ENCODE measurements at places on chromosomes 1 and 21.

GRCh38 chr1:6052543-6053205, 7.0 kb downstream of the KCNAB2 start:
- H3K27ac ChIP-seq: no peak overlapping the region
- no peaks in the 10 kb centered on the region for H3K4me1 ChIP-seq
- no peaks in the 10 kb centered on the region for H3K36me3 ChIP-seq
- H3K4me3 ChIP-seq: no peak overlapping the region
- no peak for DNase-seq

- no peak overlapping the region for H3K27ac ChIP-seq
- no peaks in the 10 kb centered on the region for H3K27me3 ChIP-seq
- H3K4me1 ChIP-seq: peaks cover 23% of the 10 kb centered on the region
Observed at GRCh38 chr21:39079617-39080016, 103.6 kb downstream of the PSMG1 start.

DNA sequence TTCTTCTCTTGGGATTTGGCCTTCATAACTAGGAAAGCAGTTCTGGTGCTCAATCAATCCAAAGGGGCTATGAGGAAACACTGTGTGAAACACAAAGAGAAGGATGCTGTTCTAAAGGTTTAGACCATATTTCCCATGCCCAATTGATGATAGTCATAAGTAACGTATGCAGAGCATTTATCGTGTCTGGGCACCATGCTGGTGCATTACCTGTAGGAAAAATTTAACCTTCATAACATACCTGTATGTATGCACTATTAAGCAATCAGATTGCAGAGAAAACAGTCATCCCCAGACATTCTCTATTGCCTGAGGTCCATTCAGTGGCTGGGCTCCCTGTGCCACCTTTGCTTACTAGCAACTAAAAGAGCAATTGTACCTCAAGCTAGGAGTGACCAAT, 381.4 kb downstream of the PLPP3 start:
- no peak for DNase-seq
- no peak overlapping the region for H3K27ac ChIP-seq
- H3K27me3 ChIP-seq: no peaks in the 10 kb centered on the region
- no peaks in the 10 kb centered on the region for H3K36me3 ChIP-seq
- H3K4me1 ChIP-seq: no peaks in the 10 kb centered on the region

GRCh38 chr1:27519331-27520258, 29.6 kb upstream of the WASF2 start:
- H3K4me3 ChIP-seq: no peak overlapping the region
- no peaks in the 10 kb centered on the region for H3K36me3 ChIP-seq
- no peaks in the 10 kb centered on the region for H3K27me3 ChIP-seq

DNA sequence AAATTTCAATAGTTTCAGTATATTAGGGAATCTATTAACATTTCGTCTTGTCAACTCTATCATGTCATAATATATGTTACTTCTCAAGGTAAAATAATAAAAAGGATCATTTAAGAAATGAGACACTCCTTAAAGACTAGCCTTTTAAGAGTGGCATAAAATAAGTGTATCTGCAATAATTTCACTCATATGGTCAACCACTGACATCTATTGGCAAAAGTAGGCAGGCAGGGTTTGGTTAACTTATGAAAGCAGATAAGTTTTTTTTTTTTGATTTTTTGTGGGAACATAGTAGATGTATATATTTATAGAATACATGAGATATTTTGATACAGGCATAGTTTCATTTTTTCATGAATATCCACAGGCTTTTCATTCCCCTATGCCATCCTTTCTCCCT, 5.5 kb upstream of the RGS21 start:
- no peaks in the 10 kb centered on the region for H3K27me3 ChIP-seq
- no peaks in the 10 kb centered on the region for H3K36me3 ChIP-seq
- no peaks in the 10 kb centered on the region for H3K4me1 ChIP-seq
- H3K4me3 ChIP-seq: no peak overlapping the region

DNA sequence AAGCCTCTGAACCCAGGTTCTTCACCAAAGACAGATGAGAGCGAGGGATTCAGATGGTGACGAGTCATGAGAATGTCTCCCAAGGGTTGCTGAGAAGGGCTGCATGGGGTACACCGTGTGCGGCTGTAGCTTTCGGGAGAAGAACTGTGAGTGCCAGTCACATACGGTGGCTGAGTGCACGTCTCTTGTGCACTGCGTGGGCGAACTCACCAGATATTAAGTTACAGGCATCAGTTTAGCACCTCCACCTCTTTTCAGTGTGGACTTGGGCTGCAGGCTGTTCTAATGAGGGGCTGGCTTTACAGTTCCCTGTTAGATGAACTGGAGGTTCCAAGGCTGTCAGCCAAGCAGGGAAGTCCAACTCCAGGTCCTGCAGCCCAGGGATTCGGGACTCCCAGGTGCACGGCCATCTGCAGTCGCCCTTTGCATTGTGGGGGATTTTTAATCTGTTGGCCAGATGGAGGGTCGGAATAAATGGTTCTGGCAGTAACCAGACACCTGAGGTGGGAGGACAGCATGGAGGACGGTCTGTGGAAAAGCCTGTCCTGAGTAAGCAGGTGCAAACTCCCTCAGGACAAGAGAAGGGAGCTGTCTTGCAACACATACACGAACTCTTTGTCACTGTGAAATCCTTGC, 26.5 kb upstream of the AVPR1B start:
- no peak overlapping the region for H3K27ac ChIP-seq
- H3K36me3 ChIP-seq: no peaks in the 10 kb centered on the region
- H3K4me3 ChIP-seq: no peak overlapping the region
- DNase-seq: no peak

DNA sequence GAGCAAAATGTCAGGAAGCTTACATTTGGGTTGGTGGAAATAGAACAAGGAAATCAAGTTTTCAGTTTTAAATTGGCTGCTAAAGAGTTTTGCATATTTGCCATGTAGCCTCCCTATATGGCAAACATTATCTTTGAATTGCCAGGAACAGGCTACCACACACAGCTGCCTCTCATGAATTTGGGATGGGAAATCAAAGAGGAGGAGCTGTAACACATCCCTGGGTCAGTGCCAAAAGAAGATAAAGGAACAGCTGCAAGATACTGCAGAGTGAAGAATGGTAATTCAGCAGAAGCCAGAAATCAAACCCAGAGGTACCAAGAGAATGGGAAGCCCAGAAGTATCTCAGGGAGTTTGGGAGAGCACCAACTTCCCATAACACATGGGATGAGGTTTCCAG, 18.6 kb upstream of the RASAL2 start:
- no peak for DNase-seq
- H3K4me1 ChIP-seq: no peaks in the 10 kb centered on the region
- no peak overlapping the region for H3K27ac ChIP-seq

- H3K4me3 ChIP-seq: no peak overlapping the region
- no peak overlapping the region for H3K27ac ChIP-seq
- peaks cover 28% of the 10 kb centered on the region for H3K4me1 ChIP-seq
- DNase-seq: no peak
Observed at GRCh38 chr1:30969903-30970302, 61.3 kb upstream of the SDC3 start.

- peaks cover 20% of the 10 kb centered on the region for H3K4me1 ChIP-seq
- no peaks in the 10 kb centered on the region for H3K27me3 ChIP-seq
- H3K36me3 ChIP-seq: no peaks in the 10 kb centered on the region
- H3K4me3 ChIP-seq: no peak overlapping the region
- no peak for DNase-seq
- peak overlapping the region; percentile 48 for H3K27ac ChIP-seq
Observed at GRCh38 chr1:82227306-82228095, 426.8 kb downstream of the ADGRL2 start.

GRCh38 chr1:87132284-87132870, 196.3 kb upstream of the LMO4 start:
- H3K27me3 ChIP-seq: no peaks in the 10 kb centered on the region
- peaks cover 7% of the 10 kb centered on the region for H3K4me1 ChIP-seq
- no peak for DNase-seq
- peak overlapping the region; percentile 15 for H3K27ac ChIP-seq
- no peaks in the 10 kb centered on the region for H3K36me3 ChIP-seq

DNA sequence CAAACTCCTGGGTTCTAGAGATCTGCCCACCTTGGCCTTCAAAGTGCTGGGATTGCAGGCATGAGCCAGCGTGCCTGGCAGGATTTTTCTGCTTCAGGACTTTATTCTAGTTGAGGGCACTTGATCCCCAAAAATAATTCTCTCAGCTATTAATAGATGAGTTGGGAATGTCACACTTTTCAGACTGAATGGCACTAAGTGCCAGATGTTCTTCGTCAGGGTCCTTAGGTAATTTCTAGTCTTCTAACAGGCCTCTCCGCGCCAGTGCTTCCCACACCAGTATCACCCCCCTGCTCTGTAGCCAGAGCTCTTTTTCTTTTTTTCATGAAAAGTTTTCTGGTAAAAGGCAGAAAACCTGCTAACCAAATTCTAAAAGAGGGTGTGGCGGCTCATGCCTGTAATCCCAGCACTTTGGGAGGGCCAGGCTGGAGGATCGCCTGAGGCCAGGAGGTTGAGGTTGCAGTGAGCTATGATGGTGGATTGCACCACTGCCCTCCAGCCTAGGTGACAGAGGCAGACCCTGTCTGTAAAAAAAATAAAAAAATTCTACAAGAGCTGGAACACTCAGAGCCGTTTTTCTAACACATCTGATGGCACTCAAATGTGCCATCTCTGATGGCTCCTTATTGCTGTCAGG, 6.1 kb upstream of the SARS1 start:
- H3K4me1 ChIP-seq: no peaks in the 10 kb centered on the region
- H3K4me3 ChIP-seq: no peak overlapping the region
- H3K27ac ChIP-seq: no peak overlapping the region
- DNase-seq: no peak
- no peaks in the 10 kb centered on the region for H3K27me3 ChIP-seq

- H3K4me1 ChIP-seq: peaks cover 16% of the 10 kb centered on the region
- peak within 1 kb of the TSS; percentile 43 for H3K4me3 ChIP-seq
- peaks cover 16% of the 10 kb centered on the region for H3K27me3 ChIP-seq
- H3K36me3 ChIP-seq: no peaks in the 10 kb centered on the region
- peak within 1 kb of the TSS; percentile 22 for H3K27ac ChIP-seq
Observed at GRCh38 chr1:205455581-205456382, at the start of gene BLACAT1. Gene BLACAT1 (minus strand): TSS chr1:205456045.

GRCh38 chr1:48194801-48195200, 27.7 kb upstream of the SLC5A9 start:
- no peak overlapping the region for H3K27ac ChIP-seq
- H3K27me3 ChIP-seq: no peaks in the 10 kb centered on the region

- no peaks in the 10 kb centered on the region for H3K36me3 ChIP-seq
- no peak for DNase-seq
Observed at GRCh38 chr1:94942171-94943128, 15.5 kb upstream of the CNN3 start.

DNA sequence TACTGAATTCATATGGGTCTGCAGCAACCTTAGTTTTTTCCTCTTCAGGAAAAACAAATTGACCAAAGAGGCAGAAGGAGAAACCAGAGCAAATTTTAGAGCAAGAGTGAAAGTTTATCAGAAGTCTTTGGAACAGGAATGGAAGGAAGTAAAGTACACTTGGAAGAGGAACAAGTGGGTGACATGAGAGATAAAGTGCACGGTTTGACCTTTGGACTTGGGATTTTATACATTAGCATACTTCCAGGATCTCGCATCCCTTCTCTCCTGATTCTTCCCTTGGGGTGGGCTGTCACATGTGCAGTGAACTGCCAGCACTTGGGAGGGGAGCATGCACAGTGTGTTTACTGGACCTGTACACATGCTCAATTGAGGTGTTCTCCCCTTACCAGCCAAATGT, 754.8 kb upstream of the ADAMTS5 start:
- DNase-seq: no peak
- no peak overlapping the region for H3K27ac ChIP-seq
- H3K27me3 ChIP-seq: no peaks in the 10 kb centered on the region
- no peak overlapping the region for H3K4me3 ChIP-seq
- no peaks in the 10 kb centered on the region for H3K4me1 ChIP-seq

- H3K27me3 ChIP-seq: no peaks in the 10 kb centered on the region
- no peak overlapping the region for H3K27ac ChIP-seq
- no peaks in the 10 kb centered on the region for H3K4me1 ChIP-seq
Observed at GRCh38 chr1:166032572-166033371, 134.0 kb downstream of the FAM78B start.

GRCh38 chr1:21291964-21292363, 1.7 kb upstream of the ECE1 start:
- no peaks in the 10 kb centered on the region for H3K27me3 ChIP-seq
- peaks cover 16% of the 10 kb centered on the region for H3K4me1 ChIP-seq
- DNase-seq: no peak

- H3K4me1 ChIP-seq: peaks cover 15% of the 10 kb centered on the region
- no peaks in the 10 kb centered on the region for H3K36me3 ChIP-seq
- H3K27ac ChIP-seq: no peak overlapping the region
- DNase-seq: no peak
- no peak overlapping the region for H3K4me3 ChIP-seq
Observed at GRCh38 chr1:18996548-18997177, 40.2 kb upstream of the IFFO2 start.
